ENCODE measurements at places on chromosomes 1 and 21.

DNA sequence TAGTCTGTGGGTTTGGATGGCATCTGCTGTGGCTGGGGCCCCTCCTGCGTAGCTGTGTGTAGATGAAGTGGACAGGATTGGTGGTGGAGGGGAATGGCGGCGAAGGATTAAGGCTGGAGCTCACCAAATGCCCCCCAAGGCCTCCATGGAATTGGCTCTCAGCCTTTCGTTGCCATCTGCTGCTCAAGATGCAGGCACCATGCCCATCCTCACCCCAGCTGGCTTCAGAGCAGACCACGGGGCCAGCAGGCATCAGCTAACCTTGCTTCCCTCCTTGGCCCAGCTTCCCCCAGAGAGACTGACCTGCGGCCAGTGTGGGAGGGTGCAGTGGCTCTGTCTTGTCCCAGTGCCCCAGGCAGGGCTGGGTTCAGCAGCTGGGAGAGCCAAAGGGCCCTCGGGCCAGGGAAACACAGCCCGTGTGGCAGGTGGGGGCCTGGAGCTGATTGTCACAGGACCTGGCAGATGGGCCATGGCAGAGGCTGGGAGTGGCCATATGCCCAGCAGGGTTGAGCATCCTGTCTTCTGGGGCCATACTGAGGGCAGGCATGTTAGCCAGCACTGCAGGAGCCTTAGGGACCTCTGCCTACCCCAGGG lies 66.8 kb upstream of the ACTL8 start:
- H3K4me1 ChIP-seq, result peaks cover 15% of the 10 kb centered on the region
- no peak for DNase-seq
- H3K36me3 ChIP-seq, result peaks cover 57% of the 10 kb centered on the region
- no peaks in the 10 kb centered on the region for H3K27me3 ChIP-seq
- H3K4me3 ChIP-seq, result no peak overlapping the region
- no peak overlapping the region for H3K27ac ChIP-seq

DNA sequence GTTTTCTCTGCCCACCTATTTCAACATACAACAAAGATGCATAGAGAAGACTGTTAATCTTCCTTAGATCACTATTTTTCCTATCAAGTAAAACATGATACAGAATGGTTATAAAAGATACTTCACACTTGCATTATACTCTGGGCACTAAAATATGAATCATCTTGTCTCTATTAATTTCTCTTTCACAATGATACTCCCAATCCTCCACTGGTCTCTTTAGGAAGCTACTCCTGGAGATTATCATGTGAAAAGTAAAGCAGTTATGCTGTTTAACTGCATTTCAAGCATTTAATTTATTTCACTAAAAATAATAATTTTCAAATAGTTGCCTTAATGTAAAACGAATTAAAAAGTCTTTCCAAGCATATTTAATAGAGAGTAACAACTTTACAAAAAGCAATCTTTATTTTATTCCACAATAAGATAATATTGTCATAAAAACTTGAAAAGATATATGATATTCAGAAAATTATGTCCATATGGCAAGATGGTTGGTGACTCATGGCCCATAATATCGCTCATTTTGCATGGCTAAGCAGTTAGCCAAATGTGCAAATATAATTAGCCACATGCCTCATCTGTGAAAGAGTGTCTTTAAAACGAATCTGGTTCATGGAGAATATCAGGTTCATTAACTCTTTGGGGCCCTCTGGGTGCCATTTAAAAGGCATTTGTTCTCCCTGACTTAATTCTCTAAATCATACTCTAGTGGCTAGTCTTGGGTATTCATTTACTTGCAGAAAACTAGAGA lies 1569.0 kb upstream of the B3GALT2 start:
- no peaks in the 10 kb centered on the region for H3K4me1 ChIP-seq
- no peak for DNase-seq
- H3K27ac ChIP-seq, result no peak overlapping the region
- no peaks in the 10 kb centered on the region for H3K36me3 ChIP-seq
- no peak overlapping the region for H3K4me3 ChIP-seq
- no peaks in the 10 kb centered on the region for H3K27me3 ChIP-seq

GRCh38 chr1:84855168-84855567 lies 37.8 kb downstream of the LPAR3 start:
- H3K4me3 ChIP-seq, result no peak overlapping the region
- DNase-seq, result no peak
- no peaks in the 10 kb centered on the region for H3K27me3 ChIP-seq
- H3K4me1 ChIP-seq, result peaks cover 24% of the 10 kb centered on the region
- H3K36me3 ChIP-seq, result no peaks in the 10 kb centered on the region
- H3K27ac ChIP-seq, result no peak overlapping the region

DNA sequence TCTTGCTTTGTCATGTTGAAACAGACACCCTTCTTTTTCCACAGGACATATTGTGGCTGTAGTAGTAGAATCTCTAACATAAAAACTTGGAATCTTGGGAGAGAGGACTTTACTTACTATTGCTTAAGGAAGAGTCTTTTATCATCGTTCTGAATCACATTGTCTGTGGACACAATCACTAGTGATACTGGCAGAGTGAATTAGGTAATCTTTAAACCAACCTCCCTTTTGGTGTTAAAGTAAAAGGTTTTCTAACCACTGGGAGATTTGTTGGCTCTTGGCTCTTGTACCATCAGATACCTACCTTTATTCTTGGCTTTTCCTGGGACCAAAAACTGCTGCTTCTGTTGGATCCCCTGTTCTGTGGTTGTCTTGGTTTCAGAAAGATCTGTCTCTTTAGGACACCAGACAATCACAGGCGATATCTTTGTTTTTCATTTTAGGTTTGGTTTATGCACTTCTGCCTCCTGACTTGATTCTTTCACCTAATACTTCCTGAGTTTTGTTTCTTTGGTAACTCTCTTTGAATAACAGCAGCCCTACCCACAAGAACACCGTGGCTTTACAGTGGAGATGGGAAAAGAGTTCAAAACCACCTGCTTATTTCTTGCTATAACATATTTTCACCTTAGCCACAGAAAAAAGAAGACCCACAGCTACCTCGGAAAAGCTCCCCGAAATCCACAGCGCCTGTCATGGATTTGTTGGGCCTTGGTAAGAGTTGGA lies 36.6 kb upstream of the ZFP69B start:
- no peaks in the 10 kb centered on the region for H3K27me3 ChIP-seq
- no peak overlapping the region for H3K4me3 ChIP-seq
- peaks cover 43% of the 10 kb centered on the region for H3K36me3 ChIP-seq
- no peak overlapping the region for H3K27ac ChIP-seq
- no peak for DNase-seq

DNA sequence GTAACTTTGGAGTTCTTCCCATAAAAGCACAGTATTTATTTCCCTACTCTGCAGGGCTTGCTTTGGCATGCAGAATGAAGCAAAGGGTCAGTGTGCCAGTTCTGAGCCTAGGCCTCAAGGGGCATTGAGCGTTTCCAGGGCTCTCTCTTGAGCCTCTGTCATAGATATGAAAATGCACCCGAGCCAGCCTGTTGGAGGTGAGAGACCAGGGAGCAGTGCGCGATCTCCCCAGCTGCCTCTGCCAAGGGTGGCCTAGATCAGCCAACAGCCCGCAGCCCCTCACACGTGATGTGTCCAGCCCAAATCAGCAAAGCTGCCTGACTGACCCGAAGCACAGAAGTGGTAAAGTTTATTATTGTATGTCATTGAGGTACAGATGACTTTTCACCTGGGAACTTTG lies 63.7 kb downstream of the TENT5C start:
- H3K4me1 ChIP-seq, result peaks cover 47% of the 10 kb centered on the region
- H3K27me3 ChIP-seq, result no peaks in the 10 kb centered on the region
- H3K4me3 ChIP-seq, result no peak overlapping the region
- H3K27ac ChIP-seq, result peak overlapping the region; percentile 80
- no peaks in the 10 kb centered on the region for H3K36me3 ChIP-seq
- peak; percentile 23 for DNase-seq

DNA sequence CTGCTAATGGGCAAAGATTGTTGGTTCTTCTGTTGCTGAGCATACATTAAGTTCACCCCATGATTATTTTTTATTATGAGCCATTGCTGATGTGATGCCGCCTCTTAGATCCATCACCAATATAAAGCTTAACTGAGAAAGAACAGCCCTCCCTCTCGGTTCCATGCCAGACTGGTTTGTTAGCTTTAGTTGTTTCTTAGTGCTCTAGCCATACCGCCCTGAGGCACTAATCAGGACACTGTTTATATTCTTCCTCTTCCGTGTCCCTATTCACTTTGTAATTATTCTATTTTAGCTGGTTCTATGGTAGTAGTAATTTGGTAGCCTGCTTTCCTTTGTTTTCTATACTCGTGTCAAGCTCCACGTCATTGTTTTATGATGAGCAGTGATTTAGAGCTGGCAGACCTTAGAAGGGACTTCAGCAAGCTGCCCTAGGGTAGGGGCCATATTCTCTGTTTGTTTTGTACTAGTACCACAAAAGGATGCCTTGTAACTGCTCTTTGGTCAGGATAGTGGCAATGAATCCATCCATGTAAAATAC lies 27.3 kb upstream of the PDPN start:
- no peaks in the 10 kb centered on the region for H3K36me3 ChIP-seq
- no peak overlapping the region for H3K4me3 ChIP-seq
- DNase-seq, result no peak
- H3K4me1 ChIP-seq, result no peaks in the 10 kb centered on the region

DNA sequence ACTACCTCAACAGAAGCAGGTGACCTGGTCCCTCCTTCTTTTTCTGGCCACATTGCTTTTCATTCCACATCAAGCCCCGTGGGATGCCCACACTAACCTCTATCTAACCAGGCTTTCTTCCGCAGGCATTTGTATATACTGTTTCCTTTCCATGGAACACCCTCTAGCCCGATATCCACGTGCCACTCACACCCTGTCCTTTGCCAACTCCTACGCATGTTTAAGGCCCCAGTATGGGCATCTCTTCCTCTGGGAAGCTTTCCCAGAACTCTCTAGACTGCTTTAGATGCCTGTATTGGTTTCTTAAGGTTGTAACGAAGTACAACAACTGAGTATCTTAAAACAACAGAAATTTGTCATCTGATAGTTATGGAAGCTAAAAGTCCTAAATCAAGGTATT lies 121.0 kb downstream of the TNR start:
- no peak overlapping the region for H3K4me3 ChIP-seq
- DNase-seq, result no peak
- H3K36me3 ChIP-seq, result no peaks in the 10 kb centered on the region
- H3K4me1 ChIP-seq, result no peaks in the 10 kb centered on the region

GRCh38 chr1:112092656-112093371 lies 103.3 kb upstream of the KCND3 start:
- no peaks in the 10 kb centered on the region for H3K36me3 ChIP-seq
- peaks cover 10% of the 10 kb centered on the region for H3K27me3 ChIP-seq
- H3K4me1 ChIP-seq, result no peaks in the 10 kb centered on the region
- no peak overlapping the region for H3K27ac ChIP-seq
- H3K4me3 ChIP-seq, result no peak overlapping the region

- H3K27me3 ChIP-seq, result no peaks in the 10 kb centered on the region
- peaks cover 4% of the 10 kb centered on the region for H3K4me1 ChIP-seq
- H3K4me3 ChIP-seq, result no peak overlapping the region
- H3K36me3 ChIP-seq, result no peaks in the 10 kb centered on the region
- no peak overlapping the region for H3K27ac ChIP-seq
These were observed 175.7 kb downstream of the ST6GALNAC3 start for GRCh38 chr1:76250271-76250670.

- no peak overlapping the region for H3K4me3 ChIP-seq
- H3K27me3 ChIP-seq, result peaks cover 93% of the 10 kb centered on the region
- peaks cover 19% of the 10 kb centered on the region for H3K4me1 ChIP-seq
- H3K36me3 ChIP-seq, result no peaks in the 10 kb centered on the region
- no peak for DNase-seq
These were observed 12.2 kb downstream of the CRABP2 start for GRCh38 chr1:156692925-156693847.

GRCh38 chr1:198155253-198155652 lies 1.5 kb upstream of the NEK7 start:
- no peaks in the 10 kb centered on the region for H3K36me3 ChIP-seq
- no peak overlapping the region for H3K27ac ChIP-seq
- DNase-seq, result no peak

- no peak for DNase-seq
- peaks cover 33% of the 10 kb centered on the region for H3K27me3 ChIP-seq
- H3K4me3 ChIP-seq, result no peak overlapping the region
These were observed 96.9 kb upstream of the AKT3 start for GRCh38 chr1:243946946-243947345.

GRCh38 chr1:25086518-25087079 lies 145.7 kb downstream of the SYF2 start:
- H3K4me3 ChIP-seq, result no peak overlapping the region
- H3K36me3 ChIP-seq, result no peaks in the 10 kb centered on the region
- no peak overlapping the region for H3K27ac ChIP-seq
- H3K4me1 ChIP-seq, result no peaks in the 10 kb centered on the region

DNA sequence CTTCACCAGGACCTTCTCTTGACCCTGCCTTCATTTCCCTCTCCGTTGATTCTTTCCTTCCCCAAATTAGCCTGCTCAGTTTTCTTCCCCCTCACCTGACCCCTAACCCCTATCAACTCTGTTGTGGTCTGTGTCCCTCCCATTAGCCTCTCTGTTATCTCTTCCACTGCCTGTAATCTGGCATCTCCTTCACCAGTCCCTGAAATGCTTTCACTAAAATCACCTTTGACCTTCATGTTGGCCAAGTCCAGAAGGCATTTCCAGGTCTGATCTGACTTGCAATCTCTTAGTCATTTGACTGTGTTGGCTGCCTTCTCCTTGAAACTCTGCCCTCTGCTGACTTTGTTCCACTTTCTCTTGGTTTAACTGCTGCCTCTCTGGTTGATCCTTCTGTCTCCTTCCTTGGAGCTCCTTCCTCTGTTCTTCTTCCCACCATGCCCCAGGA lies 28.2 kb downstream of the ATP8B2 start:
- peaks cover 11% of the 10 kb centered on the region for H3K36me3 ChIP-seq
- peaks cover 22% of the 10 kb centered on the region for H3K4me1 ChIP-seq
- H3K27me3 ChIP-seq, result no peaks in the 10 kb centered on the region

DNA sequence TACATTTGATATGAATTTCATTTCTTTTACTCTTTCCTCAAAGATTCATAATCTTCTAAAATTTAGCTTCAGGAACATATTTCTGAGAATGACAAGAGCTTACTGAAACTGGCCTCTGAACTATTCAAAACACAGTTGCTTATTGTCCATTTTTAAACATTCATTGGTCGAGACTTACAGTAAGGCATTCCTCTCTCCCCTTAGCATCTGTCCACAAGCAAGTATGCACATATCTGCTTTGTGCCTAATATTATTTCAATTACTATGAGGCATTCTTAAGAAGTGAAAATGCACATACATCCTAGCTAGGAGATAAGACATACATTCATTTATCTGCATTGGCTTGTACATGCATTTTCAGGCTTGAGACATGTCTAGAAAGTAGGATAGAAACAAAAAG lies 488.7 kb downstream of the PTBP2 start:
- H3K27ac ChIP-seq, result no peak overlapping the region
- H3K36me3 ChIP-seq, result no peaks in the 10 kb centered on the region
- no peaks in the 10 kb centered on the region for H3K4me1 ChIP-seq
- no peak overlapping the region for H3K4me3 ChIP-seq
